ENCODE measurements at places on chromosomes 4 and X.

- no peak for DNase-seq
Observed at GRCh38 chr4:144289667-144290428, 149.3 kb upstream of the GYPA start.

GRCh38 chrX:71098951-71099506, 3.4 kb downstream of the FOXO4 start:
- no peak for DNase-seq

- DNase-seq = no peak
Observed at GRCh38 chrX:100070334-100070849, 339.7 kb downstream of the PCDH19 start.

DNA sequence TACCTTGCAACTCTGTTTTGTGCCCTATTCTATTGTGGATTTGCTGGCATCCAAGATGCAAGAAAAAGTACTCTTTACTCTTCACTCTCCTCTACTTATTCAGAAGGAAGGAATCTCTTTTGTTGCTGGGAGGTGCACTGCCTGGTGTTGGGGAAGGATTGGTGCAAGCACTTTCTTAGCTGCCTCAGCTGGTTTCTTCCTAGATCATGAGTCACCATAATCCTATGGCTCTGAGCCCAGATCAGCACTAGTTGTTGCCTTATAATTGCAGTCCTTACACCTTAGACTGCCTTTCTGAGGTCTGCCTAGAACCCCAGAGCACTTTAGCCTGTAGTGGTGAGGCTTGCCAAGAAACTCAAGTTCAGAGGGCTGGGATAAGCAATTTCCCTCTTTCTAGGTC, 37.0 kb upstream of the CT83 start:
- DNase-seq = no peak

DNA sequence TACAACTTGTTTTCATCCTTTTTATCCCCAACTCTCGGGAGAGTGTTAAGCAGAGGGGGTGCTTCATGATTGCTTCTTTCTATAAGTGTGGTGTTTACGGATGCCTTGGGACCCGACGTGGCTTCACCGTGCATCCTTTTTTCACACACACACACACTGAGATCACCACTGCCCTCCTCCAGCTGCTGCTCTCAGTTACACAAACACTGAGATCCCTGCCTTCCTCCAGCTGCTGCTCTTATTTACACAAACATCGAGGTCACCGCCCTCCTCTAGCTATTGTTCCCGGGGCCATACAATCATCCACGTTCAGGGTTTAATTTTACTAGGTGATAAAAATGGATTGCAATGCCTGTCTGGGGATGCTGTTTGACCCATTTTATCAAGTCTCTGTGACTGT, 155.4 kb upstream of the FAM9B start:
- DNase-seq = no peak

- DNase-seq = no peak
Observed at GRCh38 chr4:23237771-23238170, 545.0 kb downstream of the GBA3 start.

DNA sequence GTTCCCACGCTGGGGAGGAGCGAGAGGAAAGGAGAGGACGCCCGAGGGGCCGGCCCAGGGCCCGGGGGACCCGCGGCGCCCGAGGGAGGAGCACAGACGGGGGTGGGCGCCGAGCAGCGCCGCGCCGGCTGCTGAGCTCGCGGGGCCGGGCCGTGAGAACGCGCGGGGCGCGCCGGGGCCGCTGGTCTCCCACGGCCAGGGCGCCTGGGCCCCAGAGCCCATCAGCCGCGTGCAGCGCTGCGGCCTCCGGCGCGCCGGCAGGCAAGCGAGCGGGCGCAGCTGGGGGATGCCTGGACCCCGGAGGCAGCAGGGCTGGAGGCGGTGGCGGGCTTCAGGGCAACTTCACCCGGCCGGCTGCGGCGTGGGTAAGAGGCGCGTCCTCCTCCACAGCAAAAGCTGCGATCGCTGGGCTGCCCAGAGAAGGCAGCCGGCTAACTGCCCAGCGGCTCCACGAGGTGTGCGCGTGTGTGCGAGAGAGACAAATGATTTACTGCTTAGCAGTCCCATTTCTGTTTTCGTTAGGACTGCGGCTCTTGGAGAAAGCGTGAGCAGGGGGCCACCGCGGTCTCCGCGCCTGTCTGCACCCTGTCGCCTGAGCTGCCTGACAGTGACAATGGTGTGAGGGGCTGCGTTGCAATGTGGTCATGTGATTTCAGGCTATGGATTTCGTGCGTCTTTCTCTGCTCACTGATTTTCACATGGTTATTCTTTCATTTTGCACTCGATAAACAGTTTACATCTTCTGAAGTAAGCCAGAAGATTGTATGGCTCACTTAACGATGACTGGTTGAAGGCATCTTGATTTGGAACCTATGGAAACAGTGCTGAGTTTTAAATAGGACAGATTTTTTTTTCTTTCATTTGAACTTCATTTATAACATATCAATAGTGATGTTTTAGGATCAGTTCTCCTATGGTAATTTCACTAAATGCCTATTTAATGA, 1.2 kb downstream of the GUCY1A1 start:
- no peak for DNase-seq

DNA sequence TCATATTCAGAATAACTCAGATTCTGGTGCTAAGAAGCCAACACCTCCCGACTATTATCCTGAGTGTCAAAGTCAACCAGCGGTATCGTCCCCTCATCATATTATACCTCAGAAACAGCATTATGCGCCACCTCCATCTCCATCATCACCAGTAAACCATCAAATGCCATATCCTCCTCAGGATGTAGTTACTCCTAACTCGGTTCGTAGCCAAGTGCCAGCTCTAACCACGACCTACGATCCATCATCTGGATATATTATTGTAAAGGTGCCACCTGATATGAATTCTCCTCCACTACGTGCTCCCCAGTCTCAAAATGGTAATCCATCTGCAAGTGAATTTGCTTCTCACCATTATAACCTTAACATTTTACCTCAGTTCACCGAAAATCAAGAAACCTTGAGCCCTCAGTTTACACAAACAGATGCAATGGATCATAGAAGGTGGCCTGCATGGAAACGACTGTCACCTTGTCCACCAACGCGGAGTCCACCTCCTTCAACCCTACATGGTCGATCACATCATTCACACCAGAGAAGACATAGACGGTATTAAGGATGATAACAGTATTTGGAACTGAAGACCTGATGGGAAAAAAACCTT, 1.1 kb downstream of the CBLL2 start:
- no peak for DNase-seq

GRCh38 chr4:52822583-52822971, 39.5 kb upstream of the RASL11B start:
- no peak for DNase-seq

DNA sequence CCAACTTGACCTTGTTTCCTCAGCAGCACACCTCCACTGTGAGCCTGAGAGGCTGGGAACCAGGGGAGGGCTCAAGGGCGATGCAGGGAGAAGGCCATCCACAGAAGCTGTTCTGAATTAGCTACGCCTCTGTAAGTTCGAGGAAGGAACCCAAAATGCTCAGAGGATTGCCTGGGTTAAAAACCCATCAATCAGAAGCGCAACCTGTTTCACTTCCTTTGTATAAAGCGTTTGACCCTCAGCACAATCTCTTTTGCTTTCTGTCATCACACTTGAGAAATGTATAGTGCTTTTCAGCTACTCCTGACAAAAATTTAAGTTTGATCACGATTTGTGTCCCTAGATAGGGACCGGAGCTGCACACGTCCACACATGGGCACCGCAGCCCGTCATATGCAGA, 48.0 kb upstream of the MAP3K15 start:
- no peak for DNase-seq

DNA sequence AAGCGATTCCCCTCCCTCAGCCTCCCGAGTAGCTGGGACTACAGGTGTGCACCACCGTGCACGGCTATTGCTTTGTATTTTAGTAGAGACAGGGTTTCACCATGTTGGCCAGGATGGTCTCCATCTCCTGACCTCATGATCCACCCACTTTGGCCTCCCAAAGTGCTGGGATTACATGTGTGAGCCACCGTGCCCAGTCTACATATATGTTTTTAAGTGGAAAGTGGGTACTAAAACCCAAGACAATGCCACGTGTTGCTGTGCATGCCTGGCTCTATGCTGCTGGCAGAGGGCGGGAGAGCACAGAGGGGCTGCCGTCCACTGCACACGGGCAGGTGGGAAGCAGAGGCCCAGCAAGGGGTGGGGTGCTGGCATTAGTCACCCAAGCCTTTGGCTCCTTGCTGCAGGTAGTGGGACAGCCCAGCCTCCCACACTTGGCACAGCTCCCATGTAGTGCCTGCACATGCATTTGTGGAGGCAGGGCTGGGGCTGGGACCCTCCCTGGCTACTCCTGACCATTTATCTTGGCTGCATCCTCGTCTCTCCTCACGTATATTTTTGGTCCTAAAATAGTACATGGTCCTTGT, 3.5 kb downstream of the EMD start:
- DNase-seq = no peak

DNA sequence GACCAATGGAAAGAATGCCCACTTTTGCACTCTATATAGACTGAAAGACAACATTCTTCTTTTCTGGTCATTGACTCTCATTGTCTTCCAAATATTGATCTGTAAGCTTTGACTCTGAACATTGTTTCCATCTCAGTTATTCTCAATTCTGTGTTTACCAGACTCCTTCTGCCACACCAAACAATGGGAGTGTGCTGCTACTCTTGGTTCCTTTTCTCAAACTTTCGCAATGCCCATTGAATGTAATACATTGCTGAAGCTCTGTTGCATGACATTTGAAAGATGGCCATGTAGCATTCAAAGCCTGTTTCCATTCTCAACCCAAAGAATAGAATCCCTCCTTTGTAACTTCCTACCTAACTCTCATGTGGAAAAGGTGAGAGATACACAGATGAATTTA, 136.2 kb downstream of the BTC start:
- DNase-seq = no peak

DNA sequence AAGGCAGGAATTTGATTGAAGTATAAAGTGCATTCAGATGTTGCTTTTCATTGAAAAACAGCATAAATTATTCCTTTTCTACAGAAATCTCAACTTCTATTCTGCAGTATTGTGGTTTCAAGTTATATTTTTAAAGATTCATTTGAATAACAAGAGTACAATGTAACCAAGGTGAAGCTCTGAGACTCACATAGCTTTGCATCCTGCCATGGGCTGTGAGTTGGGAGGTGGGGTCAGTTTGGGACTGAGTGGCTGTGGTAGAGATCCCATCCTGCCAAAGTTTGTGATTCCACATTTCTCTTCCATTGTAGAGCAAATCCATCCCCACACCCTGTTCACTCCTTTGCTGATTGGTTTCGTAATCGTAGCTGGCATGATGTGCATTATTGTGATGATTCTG, 69.2 kb downstream of the KIT start:
- no peak for DNase-seq

DNA sequence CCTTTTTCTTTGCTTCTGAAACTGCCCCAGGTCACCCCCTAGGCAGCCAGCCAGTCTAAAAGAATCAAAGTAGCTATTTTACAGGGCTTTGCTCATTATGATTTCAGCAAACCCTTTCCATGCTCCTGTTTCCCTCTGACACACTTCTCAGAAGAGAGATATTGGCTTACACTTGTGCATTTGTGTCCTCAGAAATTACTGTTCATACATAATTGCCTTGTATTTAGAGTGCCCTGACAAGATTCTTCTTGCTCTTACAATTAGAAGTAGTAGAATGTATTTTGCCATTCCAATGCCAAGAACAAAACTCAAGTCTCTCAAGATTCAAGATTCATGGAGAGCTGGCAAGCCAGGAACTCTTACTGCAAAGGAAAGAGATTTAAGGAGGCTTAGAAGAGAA, 531.0 kb upstream of the ZFP42 start:
- no peak for DNase-seq

DNA sequence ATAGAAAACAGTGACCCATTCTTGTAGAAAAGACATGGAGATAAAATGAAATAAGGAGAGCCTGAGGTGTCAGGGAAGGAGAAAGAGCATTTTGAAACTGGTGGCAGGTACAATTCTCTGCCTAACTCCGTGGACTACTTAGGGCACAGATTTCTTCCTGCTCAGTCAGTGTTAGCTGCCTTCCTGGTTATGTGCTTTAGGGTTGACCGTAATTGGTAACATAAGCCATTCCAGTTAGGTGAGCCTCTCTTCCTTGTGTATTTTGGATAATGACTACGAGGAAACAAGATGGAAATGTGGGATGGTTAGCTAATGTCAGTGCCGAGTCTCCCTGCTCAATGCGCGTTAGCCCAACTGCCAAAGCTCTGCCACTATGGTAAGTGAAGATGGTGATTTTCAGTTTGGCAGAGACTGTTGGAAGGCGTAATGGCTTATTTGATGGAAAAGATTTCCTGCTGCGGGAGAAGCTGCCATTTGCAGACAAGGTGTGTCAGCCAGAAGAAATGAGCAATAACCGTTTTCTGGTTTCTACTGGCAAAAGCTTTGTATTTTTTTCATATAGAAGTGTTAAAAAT, 174.1 kb downstream of the CBR4 start:
- DNase-seq = no peak

DNA sequence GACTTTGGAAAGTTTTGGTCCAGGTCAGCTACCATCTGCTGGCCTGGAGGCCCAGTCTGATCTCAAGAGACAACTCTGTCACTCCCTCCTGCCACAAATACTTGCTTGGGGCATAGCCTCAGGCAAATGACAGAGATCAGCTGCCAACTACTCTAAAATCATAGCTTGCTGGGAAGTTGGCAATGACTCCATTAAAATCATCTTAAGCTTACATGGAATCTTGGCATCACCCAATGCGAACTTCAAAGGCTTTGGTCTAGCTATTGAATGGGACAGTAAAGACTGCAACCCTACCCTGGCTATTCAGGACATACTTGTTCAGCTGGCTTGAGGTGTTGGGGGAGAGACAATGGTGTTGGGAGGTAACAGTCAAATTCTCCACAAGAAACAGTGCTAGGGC, 7.0 kb upstream of the USO1 start:
- no peak for DNase-seq

DNA sequence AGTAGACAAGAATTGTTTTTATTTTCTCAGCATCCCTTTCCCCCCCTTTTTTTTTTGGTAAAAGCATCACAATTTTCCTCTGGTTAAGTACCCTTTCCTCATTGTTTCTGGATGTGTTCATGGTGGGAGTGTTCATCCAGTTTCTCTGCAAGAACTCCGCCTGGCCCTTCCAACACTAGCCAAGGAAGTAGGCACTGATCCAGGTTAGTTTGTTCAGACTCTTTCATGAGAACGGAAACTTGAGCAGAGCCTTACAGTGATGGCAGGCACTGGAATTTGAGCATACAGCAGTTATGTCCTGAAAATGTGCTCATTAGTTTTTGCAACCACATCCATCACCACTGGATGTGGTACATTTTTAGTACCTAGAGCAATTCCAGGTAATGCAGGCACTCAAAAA, 336.1 kb upstream of the BOD1L1 start:
- DNase-seq = no peak
